ENCODE measurements at places on chromosomes 16 and 17.
A peak's percentile ranks its signal among the peaks of the same experiment; 100 is the strongest.

- H3K27me3 ChIP-seq = no peaks in the 10 kb centered on the region
- peaks cover 6% of the 10 kb centered on the region for H3K4me1 ChIP-seq
- no peaks in the 10 kb centered on the region for H3K36me3 ChIP-seq
- H3K27ac ChIP-seq = peak overlapping the region; percentile 24
- no peak overlapping the region for H3K4me3 ChIP-seq
Observed at GRCh38 chr17:72152387-72152929, 31.6 kb downstream of the SOX9 start.

DNA sequence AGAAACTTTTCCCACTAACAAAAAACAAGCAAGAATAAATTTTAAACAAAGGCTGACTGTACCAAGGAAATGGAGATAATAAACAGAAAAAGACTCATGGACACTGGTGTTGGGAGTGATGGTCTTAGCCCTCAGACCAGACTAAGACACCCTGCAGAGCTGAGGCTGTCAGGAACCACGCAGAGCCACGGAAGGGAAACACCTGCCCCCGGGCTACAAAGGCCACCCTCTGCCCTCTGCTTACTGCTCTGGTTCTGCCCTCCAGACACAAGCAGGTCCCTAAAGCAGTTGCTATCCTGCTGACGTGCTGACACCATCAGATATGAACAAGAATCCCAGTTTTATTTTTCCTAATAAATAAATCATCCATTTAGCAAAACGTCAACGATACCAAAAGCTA lies 80.0 kb downstream of the ANKRD11 start:
- no peak for DNase-seq
- peaks cover 74% of the 10 kb centered on the region for H3K4me1 ChIP-seq
- H3K36me3 ChIP-seq = no peaks in the 10 kb centered on the region
- H3K4me3 ChIP-seq = no peak overlapping the region
- H3K27me3 ChIP-seq = no peaks in the 10 kb centered on the region
- peak overlapping the region; percentile 20 for H3K27ac ChIP-seq

- DNase-seq = no peak
- peaks cover 25% of the 10 kb centered on the region for H3K4me1 ChIP-seq
- H3K27me3 ChIP-seq = no peaks in the 10 kb centered on the region
Observed at GRCh38 chr16:4663777-4664465, 29.4 kb upstream of the NUDT16L1 start.

GRCh38 chr16:804193-805048 lies 3.9 kb upstream of the GNG13 start:
- H3K27me3 ChIP-seq = peaks cover 49% of the 10 kb centered on the region
- no peaks in the 10 kb centered on the region for H3K36me3 ChIP-seq
- no peak overlapping the region for H3K27ac ChIP-seq
- no peak for DNase-seq

GRCh38 chr16:75172578-75172977 lies 24.3 kb downstream of the ZFP1 start:
- H3K27ac ChIP-seq = no peak overlapping the region
- peaks cover 39% of the 10 kb centered on the region for H3K36me3 ChIP-seq
- no peaks in the 10 kb centered on the region for H3K4me1 ChIP-seq
- H3K27me3 ChIP-seq = no peaks in the 10 kb centered on the region
- DNase-seq = no peak
- H3K4me3 ChIP-seq = no peak overlapping the region

GRCh38 chr17:49523706-49524472 lies 28.8 kb downstream of the NGFR start:
- H3K36me3 ChIP-seq = no peaks in the 10 kb centered on the region
- H3K4me1 ChIP-seq = peaks cover 30% of the 10 kb centered on the region
- no peak overlapping the region for H3K27ac ChIP-seq
- no peak overlapping the region for H3K4me3 ChIP-seq

DNA sequence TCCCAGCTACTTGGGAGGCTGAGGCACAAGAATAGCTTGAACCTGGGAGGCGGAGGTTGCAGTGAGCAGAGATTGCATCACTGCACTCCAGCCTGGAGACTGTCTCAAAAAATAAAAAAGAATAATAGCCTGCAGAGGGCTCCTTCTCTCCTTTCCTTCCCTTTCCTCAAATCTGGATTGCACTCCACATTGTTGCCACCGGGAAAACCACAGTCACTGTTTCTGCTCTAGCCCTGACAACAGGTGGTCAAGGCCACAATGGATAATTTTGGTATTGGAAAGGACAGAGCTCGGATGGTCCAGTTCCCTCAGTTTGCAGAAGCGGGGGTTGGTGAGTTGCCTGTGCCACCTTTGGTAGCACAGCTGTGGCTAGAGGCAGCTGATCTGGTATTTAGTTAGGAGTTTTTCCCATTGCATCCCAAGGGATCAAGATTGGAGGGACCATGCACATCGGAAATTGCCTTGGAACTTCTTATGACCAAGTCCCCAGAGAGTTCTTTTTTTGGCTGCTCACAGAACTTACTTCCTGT lies 44.7 kb upstream of the PRSS54 start:
- H3K36me3 ChIP-seq = no peaks in the 10 kb centered on the region
- DNase-seq = no peak
- H3K4me3 ChIP-seq = no peak overlapping the region
- no peak overlapping the region for H3K27ac ChIP-seq
- H3K27me3 ChIP-seq = peaks cover 7% of the 10 kb centered on the region

GRCh38 chr16:23267647-23268046 lies 34.5 kb upstream of the SCNN1B start:
- no peak for DNase-seq
- H3K4me1 ChIP-seq = no peaks in the 10 kb centered on the region
- no peaks in the 10 kb centered on the region for H3K36me3 ChIP-seq
- H3K4me3 ChIP-seq = no peak overlapping the region

- DNase-seq = no peak
- no peak overlapping the region for H3K4me3 ChIP-seq
- H3K36me3 ChIP-seq = no peaks in the 10 kb centered on the region
- no peaks in the 10 kb centered on the region for H3K27me3 ChIP-seq
- no peak overlapping the region for H3K27ac ChIP-seq
Observed at GRCh38 chr16:72926177-72927070, 121.5 kb downstream of the ZFHX3 start.
